ENCODE measurements at places on chromosomes 7 and 10.

GRCh38 chr10:124619195-124619594 is 125.0 kb downstream of the FAM53B start:
- DNase-seq = no peak

DNA sequence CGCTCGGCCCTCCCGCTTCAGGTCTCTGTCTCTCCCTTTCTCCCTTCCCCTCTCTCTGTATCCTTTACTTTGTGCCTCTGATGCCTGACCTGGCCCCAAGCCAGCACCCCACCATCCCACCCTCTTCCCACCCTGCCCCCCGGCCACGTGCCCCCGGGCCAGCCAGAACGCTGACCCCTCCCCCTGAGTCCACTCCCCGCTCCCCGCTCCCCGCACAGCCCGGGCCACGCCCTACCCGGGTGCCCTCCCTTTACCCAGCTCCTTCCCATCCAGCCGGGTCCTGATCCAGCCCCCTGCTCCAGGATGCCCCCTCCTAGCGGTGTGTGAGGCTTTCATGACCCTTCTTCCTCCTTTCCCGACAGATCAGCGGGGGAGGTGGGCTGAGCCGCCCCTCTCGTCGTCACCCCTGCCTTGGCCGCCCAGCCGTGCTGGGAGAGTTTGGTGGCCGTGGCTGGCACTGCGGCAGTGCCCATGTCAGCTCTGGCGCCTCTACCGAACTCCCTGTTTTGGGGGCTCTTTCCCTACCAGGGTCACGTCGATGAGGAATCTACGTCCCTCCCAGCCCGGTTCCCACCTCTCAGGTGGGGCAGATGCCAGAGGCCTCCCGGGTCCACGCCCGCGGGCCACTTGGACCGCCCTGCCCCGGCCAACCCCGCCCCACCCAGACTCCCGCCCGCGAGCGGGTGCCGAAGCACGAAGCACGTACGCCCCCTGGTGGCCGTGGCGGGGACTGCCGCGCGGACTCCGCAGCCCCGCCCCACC is 127.4 kb downstream of the UBE2H start:
- DNase-seq = peak; percentile 67

GRCh38 chr7:115135146-115135545 is 213.3 kb downstream of the MDFIC start:
- DNase-seq = no peak

- no peak for DNase-seq
Observed at GRCh38 chr10:48634198-48634983, 29.5 kb upstream of the ARHGAP22 start.

DNA sequence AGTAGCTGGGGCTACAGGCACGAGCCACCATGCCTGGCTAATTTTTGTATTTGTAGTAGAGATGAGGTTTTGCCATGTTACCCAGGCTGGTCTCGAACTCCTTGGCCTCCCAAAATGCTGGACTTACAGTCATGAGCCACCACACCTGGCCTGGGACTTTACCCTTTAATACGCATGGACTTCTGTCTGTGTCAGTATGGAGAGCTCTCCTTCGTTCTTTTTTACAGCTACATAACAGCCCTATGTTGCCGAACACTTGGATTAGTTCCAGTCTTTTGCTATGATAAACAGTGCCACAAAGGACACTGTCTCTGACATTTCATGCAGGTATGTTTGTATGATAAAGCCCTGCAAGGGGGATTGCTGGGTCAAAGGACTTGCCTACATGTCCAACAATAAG is 10.9 kb upstream of the OAT start:
- DNase-seq = no peak

GRCh38 chr7:102992938-102993717 is 80.3 kb downstream of the LRRC17 start:
- no peak for DNase-seq

- no peak for DNase-seq
Observed at GRCh38 chr10:132155723-132156381, 30.9 kb upstream of the DPYSL4 start.

GRCh38 chr10:78454123-78454645 is 420.5 kb downstream of the RPS24 start:
- no peak for DNase-seq

- no peak for DNase-seq
Observed at GRCh38 chr7:93160410-93160809, 12.2 kb upstream of the SAMD9L start.

- DNase-seq = no peak
Observed at GRCh38 chr7:33300131-33300530, 170.8 kb downstream of the BBS9 start.

- no peak for DNase-seq
Observed at GRCh38 chr10:87942884-87943527, 79.6 kb downstream of the PTEN start.

DNA sequence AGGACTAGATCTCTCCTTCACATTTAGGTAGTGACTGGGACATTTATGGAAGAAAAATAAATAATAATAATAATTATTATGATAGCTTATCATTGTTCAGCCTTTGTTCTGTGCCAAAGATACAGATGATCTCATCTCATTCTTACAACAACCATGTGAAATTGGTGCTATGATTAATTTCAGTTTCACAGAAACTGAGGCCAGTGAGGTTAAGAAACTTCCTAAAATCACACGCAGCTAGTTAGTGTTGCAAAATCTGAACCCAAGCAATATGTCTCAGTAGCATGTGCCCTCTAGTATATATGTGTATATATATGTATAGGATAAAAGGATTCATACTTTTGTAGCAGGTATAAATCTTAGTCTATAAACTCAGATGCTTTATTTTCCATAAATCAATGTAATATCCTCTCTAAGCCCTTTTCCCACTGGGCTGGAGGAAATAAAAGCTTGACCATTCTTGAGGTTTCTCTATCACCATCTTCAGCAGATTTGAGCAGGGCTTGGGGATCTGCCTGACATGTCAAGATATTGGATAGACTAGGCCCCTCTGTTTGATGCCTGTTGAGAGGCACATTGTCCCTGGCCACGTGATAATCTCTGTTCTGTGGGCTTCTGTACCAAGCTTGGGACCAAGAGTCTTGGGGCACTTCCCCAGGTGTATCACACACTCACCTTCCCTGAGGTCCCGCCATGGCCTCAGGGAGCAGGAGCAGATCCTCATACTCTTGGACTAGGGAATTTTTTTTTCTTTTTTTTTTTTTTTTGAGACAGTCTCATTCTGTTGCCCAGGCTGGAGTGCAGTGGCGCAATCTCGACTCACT is 172.6 kb upstream of the NRP1 start:
- DNase-seq = no peak

- no peak for DNase-seq
Observed at GRCh38 chr7:116259871-116260440, 49.6 kb downstream of the TES start.

DNA sequence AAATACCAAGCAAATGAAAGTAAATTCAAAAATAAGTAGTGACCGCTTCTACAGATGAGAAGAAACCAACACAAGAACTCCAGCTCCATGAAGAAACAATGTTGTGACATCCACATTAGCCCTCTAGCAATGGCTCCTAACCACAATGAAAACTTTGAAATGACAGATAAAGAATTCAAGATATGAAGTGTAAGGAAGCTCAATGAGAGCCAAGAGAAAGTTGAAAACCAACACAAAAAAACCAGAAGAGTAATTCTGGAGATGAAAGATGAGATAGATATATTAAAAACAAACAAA is 68.2 kb upstream of the DDC start:
- DNase-seq = no peak

- no peak for DNase-seq
Observed at GRCh38 chr10:121113385-121113696, 262.2 kb downstream of the WDR11 start.

GRCh38 chr7:38432671-38433070 is 159.2 kb upstream of the TARP start:
- no peak for DNase-seq

DNA sequence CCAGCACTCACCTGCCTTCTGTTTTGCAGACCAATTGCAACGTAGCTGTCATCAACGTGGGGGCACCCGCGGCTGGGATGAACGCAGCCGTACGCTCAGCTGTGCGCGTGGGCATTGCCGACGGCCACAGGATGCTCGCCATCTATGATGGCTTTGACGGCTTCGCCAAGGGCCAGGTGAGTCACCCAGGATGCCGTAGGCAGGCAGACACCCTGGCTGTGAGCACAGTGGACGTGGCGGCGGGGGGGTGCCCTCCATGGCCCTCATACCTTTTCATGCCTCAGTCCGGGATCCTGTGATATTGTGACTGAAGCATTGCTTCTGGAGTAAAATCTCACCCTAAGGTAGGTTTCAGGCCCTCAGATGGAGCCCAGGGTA is 46.0 kb downstream of the PFKP start:
- DNase-seq = no peak

DNA sequence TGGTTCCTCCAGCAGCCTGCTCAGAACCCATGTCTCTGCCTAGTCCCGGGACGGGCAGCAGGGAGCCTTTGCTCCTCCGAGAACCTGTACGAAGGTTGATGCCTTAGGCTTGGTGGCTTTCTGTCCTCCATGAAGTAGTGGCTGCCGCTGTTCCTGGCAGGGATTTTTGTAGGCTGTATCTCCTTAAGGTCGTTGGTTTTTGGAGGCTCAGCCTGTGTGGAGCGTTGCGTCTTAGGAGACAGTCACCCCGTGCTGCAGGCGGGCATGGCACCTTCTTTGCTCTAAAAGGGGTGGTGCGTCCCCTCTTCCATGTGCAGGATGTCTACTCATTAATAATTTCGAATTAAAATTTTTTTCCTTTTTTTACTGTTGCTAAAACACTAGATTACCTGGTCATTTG is 92.5 kb downstream of the TRRAP start:
- DNase-seq = no peak

- DNase-seq = no peak
Observed at GRCh38 chr7:124688991-124689390, 76.6 kb downstream of the GPR37 start.

DNA sequence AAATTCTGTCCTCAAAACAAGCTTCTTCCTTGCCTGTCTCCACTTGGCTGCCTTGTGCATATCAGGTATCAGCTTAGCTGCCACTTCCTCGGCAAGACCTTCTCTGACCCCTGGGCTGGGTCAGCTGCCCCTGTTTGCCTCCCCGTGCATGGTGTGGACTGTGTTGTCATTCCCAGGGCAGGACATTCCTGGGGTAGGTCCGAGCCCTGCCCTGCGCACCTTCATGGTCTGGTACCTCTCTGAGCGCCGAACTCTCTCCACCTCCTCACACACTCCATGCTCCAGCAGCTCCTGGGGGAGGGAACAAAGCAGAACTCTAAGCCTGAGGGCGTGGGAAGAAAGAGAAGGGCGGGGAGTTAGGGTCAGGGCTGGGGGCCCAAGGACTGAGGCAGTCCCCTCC is 3.8 kb downstream of the POLM start:
- no peak for DNase-seq

- DNase-seq = no peak
Observed at GRCh38 chr7:140005754-140006503, 56.8 kb downstream of the PARP12 start.

GRCh38 chr10:52956861-52957260 is 184.3 kb upstream of the MBL2 start:
- no peak for DNase-seq

GRCh38 chr10:29807163-29807806 is 172.5 kb upstream of the SVIL start:
- DNase-seq = no peak

DNA sequence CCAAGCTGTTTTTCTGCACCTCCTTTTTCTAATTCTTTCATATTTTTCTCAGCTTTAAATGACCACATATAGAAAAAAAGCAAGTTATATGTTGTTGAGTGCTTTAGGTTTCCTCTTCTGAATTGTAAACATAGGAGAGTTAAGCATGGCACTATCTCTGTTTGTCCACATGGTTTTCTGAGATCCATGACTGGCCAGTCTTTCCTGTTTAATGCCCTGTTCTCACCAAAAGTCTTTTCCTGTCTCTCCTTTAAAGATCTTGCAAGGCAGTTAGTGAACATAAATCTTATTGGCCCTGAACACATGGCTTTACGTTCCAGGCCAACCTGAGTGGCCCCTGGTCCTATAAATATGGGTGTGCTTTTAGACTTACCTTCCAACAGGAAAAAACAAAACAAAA is 19.4 kb downstream of the TRPV5 start:
- DNase-seq = no peak

- DNase-seq = no peak
Observed at GRCh38 chr7:38229386-38229785, 44.0 kb downstream of the TARP start.

- no peak for DNase-seq
Observed at GRCh38 chr10:48506147-48506917, 98.5 kb downstream of the ARHGAP22 start.

- DNase-seq = no peak
Observed at GRCh38 chr10:15858861-15859281, 1.4 kb downstream of the MINDY3 start.

GRCh38 chr7:96833676-96834453 is 124.2 kb upstream of the SEM1 start:
- DNase-seq = no peak

DNA sequence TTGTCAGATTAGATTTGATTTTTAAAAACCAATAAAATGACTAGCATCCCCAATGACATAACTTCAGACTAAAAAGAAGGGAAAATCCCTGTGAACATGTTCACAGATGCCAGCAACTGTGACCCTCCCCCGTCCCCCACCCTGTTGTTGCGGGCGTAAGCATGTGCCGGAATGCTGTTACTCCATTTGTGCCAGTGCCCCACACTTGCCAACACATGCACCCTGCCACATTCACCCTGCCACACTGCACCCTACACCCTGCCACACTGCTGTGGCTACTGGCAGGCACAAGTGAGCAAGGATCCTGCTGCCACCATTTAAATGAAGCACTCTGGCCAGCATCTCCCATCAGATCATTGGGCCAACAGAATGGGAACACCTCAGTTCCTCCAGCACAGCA is 540.2 kb downstream of the GRID1 start:
- DNase-seq = no peak

DNA sequence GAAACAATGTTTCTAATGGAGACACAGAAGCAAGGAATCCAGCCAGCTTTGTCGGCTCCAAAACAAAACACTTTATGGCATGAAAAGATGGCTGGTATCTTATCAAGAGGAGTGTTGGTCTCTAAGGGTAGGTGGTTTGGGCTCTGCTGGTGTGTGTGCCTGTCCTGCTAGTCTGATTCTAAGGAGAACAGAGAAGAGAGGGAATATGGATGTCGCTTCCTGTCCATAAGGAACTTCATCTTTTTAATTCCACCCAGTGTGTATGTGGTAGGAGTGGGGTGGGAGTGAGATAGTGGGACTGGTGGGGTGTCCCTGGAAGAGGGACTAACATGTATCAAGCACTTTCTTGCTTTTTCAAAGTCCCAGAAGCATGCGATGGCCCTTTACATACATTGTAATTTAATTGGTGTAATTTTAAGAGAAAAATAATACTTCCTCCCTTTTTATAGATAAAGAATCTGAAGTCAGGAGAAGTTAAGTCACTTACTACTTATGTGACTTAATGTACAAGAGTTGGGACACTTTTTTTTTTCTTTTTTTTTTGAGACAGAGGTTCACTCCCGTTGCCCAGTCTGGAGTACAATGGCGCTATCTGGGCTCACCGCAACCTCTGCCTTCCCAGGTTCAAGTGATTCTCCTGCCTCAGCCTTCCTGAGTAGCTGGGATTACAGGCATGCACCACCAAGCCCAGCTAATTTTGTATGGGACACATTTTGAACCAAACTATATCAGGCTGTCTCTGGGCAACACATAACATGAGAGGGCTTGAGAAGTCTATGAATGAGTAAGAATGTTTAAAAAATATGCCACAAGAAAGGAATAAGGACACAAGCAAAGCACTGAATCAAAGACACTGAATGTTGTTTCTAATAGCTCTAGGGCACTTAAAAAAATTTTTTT is 18.8 kb downstream of the NT5C3A start:
- no peak for DNase-seq

All from stimulated activated CD8-positive, alpha-beta memory T cell treated with anti-CD3 and anti-CD28 coated beads, Interleukin-15, amount 100 ng/mL, for 4 hours (primary cell).